ENCODE measurements at places on chromosomes 1 and 21.

GRCh38 chr1:156904187-156904959, 10.9 kb downstream of the PEAR1 start:
- DNase-seq = no peak

DNA sequence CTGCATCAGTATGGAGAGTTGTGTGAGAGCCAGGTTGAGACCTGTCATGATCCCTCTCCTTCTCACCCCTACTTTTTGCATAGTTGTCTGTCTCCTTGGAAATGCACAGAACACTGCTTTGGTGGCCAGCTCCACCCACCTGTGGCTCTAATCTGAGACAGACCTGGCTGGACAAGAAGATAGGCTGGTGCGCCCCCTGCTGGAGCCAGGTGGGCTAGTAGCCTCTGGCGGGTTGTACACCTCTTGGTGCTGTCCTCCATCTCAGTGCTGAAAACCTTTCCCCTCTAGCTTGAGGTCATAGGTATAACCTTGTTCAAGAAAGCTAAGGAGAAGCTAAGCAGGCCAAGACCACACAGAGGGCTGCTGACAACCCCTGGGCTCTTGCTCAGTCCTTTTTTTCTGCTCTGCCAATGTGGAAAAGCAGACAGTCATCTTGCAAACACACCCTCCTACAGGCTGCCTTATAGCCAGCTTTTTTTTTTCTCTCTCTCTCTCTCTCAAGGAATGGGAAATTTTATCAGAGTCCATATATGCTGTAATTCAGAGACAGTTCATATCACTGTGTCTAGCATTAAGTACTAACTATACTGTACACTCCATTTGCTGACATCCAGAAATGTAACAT, 58.8 kb upstream of the SPATA6 start:
- DNase-seq = peak; percentile 16

DNA sequence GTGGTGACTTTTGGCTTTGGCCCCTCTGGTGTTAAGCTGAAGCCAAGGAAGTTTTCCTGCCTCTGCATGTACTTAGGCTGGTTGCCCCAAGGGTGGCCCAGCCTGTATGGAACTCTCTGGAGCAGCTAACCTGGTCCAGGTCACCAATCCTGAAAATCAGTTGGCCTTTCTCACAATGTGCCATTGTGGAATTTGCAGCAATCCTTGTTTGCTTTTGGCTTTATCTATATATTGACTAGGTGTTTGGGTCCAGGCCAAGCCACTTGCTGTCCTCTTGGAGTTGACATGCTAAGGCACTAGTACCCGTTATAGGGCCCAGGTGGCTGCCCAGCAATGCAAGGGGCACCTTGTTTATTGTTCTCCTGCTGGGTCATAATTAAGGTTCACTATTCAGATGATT, 124.6 kb downstream of the CAMTA1 start:
- no peak for DNase-seq

- no peak for DNase-seq
These were observed 40.7 kb upstream of the EYA3 start for GRCh38 chr1:28129150-28129549.

DNA sequence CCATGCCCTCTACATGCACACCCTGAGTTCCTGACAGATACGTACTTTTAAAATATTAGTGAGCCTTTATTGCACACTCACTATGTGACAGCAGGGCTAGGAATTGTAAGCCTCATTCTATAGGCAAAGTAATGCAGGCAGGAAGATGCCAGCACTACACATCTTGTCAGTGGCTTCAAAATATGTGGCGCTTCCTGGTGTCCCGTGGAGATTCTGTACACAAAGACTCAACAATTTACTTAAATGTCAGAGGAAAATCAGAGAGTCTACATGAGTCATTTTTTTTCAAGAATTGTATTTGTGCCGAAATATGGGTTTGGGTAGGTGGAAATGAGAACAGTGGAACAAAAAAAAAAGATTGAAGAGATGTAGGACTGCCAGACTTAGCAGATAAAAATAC, 27.6 kb downstream of the RNASEL start:
- DNase-seq = no peak

GRCh38 chr1:184027826-184028695, 9.5 kb downstream of the COLGALT2 start:
- no peak for DNase-seq

GRCh38 chr1:109239409-109240068, 9.8 kb upstream of the CELSR2 start:
- no peak for DNase-seq

DNA sequence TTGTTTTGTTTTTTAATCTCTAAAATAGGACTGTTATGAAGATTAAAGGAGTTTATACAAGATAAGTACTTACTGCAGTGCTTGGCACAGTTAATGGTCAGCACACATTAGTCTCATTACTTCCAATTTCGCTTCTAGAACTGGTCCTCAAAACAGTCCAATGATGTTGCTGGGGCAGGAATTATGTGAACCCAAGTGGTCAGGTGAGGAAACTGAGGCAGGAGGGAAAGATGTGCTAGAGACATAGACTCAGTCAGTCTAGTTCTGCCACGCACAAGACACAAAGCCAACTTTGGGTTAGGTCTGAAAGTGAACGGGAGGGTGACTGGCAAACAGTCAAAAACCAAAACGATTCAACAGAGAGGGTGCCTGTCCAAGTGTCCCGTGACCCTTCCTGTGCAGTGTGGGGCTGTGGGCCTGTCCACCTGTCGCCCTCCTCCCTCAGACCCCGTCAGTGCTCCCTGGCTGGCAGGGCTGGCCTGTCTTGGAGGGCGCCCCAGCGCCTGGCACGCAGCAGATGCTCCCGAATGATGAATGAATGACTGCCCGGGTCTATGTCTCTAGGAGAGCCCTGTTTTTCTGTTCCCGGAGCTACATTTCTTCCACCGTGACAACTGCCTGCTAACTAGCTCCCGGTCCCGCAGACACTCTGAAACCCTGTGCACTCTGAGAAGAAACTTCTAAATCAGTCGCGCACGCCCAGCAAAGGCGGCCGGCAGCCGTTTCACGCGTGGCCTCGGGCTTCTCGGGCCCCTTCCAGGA, 2.4 kb downstream of the LRP8 start:
- DNase-seq = no peak

DNA sequence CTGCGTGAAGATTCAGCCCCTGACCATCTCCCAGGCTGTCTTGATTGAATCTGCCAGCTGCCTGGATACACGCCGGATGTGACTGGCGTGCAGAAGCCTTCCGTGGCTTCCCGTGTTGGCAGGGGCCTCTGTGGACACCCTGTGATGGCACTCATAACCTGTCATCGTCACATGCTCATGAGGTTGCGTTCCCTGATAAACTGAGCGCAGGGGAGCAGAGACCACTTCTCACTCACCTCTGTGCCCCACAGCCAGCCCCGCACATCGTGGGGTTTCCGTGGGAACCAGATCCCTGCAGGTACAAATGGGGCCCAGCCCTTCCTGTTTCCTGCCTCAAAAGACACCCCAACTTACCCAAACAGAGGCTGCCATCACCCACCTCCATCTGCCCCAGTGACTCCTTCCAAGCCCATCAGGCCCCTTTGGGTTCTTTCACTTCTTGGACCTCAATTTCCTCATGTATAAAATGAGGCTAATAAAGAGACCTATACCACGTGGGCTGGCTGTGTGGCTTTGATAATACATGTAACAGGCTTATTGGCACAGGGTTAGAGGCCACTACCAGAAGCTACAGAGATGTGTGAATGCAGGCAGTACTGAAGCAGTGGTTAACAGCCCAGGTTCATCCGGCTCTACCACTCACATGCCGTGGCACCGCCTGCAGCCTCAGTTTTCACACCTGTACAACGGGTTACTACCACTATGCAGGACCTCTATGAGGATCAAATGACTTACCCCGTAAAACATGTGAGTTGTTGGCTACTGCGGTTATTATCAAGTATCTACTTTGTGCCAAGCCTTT, 23.6 kb downstream of the HTR6 start:
- no peak for DNase-seq

GRCh38 chr1:225555821-225556220, 97.1 kb downstream of the ENAH start:
- DNase-seq = no peak

DNA sequence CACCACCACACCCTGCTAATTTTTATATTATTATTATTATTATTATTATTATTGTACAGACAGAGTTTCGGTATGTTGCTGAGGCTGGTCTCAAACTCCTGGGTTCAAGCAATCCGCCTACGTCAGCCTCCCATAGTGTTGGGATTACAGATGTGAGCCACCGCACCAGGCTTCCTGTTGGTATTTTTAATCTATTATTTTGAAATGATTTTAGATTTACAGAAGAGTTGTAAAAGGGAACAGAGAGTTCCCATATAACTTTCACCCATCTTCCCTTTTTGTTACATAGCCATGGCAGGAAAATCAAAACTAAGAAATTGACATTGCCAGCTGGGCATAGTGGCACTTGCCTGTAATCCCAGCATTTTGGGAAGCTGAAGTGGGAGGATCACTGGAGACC, 42.9 kb upstream of the CITED4 start:
- no peak for DNase-seq

DNA sequence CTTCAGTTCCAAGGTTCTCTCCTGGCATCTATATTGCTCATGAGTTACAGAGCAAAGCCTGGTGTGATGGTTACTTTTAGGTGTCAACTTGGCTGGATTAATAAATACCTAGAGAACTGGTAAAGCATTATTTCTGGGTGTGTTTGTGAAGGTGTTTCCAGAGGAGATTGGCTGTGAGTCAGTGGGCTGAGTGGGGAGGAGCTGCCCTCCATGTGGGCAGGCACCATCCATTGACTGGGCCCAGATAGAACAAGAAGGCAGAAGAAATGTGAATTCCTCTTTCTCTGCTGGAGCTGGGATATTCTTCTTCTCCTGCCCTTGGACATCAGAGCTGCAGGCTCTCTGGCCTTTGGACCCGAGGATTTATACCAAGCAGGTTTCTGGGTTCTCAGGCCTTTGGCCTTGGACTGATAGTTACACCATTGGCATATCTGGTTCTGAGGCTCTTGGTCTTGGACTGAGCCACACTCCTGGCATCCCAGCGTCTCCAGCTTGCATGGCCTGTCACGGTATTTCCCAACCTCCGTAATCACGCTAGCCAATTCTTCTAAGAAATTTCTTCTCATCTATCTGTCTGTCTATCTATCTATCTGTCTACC, 44.5 kb downstream of the B3GALT5 start:
- DNase-seq = no peak

DNA sequence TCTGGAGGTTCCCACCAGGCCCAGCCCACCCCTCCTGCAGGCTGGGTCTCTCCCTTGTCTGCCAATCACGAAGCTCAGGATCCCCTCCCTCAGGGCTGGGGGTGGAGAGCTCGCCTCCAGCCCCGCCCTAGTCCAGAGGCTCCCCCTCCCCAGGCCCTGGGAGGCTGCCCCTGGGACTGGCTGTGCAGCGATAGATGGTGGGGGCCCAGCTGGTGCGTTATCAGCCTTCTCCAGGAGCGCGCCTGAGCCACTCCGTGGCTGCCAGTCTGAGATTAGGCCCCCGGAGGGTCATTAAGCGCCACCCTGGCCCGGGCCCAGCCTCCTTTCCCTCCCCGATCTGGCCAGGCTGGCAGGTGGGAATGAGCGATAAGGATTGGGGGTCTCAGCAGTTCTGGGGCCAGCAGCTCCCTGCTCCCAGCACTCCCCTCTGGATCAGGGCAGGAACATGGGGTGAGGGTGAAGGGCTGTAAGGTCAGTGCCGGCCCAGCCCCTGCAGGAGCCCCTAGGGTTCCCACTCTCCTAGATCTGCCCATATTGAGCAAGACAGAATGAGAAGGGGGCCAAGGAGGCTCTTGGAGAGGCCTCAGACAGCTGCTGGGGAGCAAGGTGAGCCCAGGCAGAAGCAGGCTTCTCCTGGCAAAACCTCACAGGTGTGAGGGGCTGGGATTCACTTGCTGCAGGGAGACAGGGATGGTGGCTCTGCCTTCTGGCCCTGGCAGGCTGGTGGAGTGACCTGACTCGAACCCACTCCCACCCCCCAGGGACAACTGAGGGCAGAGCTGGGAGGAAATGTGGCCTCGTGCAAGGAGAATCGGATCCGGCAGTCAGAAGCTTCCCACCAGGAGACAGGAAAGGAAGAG, 8.5 kb downstream of the PDZK1IP1 start:
- DNase-seq = no peak

DNA sequence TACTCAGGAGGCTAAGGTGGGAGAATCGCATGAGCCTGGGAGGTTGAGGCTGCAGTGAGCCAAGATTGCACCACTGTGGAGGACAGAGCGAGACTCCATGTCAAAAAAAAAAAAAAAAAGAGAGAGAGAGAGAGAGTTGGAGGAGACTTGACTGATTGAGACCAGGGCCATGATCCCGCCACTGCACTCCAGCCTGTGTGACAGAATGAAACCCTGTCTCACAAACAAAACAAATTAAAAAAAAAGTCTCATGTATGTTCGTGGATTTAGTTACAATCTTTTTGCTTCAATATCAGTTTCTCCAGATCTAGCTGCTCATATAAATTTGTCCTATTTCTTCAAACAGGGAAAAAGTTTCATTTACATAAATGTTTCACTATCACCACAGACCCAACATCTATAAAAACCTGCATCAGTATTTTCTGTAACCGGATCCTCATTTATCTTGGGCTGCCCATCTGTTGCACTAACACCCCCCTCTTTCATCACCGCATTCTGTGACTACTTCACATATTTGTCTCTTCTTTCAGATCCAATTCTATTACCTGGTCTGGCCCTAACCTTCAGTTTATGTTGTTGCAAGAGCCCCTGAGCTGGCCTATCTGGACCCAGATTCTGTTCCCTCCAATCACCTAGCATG, 127.0 kb downstream of the GREM2 start:
- no peak for DNase-seq

DNA sequence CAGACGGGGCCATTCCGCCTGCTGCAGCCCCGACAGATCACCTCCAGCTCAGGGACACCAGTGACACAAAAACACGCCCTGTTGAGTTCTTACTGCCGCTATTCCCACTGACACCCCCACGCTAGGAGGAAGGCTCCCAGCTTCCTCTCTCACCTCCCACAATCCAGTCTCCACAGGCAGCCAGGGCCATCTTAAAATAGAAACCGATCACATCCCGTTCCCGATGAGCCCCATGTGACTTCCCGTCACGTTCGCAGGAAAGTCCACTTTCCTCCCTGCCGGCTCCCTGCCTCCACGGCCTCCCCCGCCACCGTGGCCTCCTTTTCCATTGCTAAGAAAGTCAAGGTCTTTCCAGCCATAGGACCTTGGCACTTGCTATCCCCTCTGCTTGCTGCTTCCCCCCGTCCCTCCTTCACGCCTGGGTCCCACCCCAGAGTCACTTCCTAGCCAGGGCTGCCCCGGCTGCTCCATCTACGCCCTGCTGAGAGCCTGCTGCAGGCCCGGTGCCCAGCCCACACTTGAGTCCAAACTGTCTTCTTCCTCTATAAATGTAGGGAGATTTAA, 24.0 kb upstream of the DDOST start:
- DNase-seq = peak; percentile 65

GRCh38 chr1:98406352-98407088, 255.0 kb upstream of the SNX7 start:
- DNase-seq = no peak

- peak; percentile 7 for DNase-seq
These were observed 10.3 kb upstream of the TEDDM1 start for GRCh38 chr1:182410620-182411273.

GRCh38 chr1:79128722-79129121, 122.2 kb upstream of the ADGRL4 start:
- DNase-seq = no peak

GRCh38 chr1:3677484-3677883, 25.2 kb downstream of the TP73 start:
- DNase-seq = no peak

Data from heart right ventricle (tissue), 16 donors.